ENCODE measurements at places on chromosomes 16 and 17.

- DNase-seq: no peak
These were observed 946 bp downstream of the STUB1 start for GRCh38 chr16:680967-681745.

DNA sequence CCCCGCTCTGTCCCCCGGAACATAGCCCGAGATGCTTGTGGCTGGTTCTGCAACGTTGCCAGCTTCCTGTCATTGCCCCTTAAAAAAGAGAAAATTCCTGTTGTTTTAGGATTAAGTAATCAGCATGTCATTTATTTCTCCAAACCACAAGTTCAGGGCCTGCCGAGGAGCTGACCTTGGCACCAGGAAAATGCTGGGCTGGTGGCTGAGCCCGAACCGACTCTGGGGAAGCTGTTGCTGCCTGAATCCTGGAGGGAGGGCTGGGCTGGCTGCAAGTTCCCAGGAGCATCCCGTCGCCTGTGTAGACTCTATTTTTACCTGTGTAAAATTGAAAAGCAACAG is 130.9 kb upstream of the FOXF1 start:
- no peak for DNase-seq

DNA sequence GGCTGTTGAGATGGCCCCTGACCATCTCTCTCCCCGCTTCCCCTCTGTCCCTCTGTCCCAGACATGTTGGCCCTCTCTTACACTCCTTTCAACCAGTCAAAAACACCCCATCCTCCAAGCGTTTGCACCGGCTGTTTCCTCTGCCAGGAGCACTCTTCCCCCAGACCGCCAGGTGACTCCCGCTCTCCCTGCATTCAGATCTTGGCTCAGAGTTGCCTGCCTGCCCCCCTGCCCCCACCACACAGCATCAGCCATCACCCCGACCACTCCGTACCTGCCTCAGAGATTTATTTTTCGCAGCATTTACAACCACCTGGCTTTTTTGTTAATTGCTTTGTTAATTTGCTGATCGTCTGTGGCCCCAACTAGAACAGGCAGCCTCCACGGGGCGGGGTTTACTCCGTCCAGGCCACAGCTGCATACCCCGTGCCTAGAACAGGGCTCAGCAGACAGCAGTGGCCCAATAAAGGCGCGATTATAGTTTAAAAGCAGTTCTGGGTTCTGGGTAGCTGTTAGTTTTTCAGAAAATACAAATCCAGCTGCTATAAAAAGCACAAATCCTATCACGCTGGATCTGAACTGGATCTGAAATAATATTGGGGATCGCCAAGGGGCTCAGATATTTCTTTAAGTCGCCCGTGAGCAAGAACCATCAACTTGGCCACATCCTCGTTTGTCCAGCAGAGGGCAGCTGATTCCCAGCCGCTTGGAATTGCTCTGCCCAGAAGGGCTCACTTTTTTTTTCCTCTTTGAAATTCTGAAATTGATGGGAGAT is 173.6 kb downstream of the IRF8 start:
- DNase-seq: peak; percentile 6

DNA sequence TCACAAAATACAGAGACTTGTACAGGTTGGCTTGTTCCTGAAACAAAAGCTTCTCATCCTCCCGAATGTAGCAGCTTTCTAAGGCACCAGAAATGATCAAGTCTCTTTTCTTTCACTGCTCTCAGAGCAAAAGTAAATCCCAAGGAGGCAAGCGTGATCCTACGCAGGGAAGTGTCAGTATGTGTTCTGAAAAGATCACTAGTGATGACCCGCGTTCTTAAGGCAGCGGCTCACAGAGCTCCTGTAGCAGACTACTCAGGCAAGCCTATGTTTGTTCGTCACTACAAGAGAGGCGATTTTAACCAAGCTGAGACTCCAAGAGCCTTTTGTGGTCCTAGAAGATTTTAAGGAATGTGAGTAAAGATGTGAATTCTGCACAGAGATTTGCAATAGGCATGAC is 34.5 kb downstream of the WIPI1 start:
- DNase-seq: no peak

GRCh38 chr17:68437979-68438822 is 19.1 kb downstream of the WIPI1 start:
- no peak for DNase-seq

- DNase-seq: no peak
These were observed 48.9 kb downstream of the SNX29 start for GRCh38 chr16:12025472-12025871.
